ENCODE measurements at places on chromosomes 7 and 10.

DNA sequence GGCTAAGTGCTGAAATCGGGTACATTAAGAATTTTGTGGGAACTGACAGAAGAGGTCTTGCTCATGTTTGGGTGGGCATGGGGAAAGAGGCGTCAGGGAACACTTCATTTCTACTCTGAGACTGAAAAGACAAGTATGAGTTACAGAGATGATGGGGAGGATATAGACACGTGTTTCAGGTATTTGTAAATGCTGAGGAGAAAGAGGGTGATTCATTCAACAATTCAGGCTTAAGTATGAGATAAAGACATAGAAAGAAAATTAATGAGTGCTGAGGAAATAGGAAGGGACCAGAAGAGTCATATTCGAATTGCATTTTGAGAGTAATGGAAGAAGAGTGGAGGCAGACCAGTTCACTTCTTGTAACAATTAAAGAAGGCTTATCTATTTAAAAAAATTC, 143.6 kb downstream of the HBP1 start:
- DNase-seq: no peak

- no peak for DNase-seq
These were observed 6.7 kb downstream of the CEP55 start for GRCh38 chr10:93503075-93503474.

GRCh38 chr7:32059289-32060011, 10.8 kb downstream of the PDE1C start:
- no peak for DNase-seq

GRCh38 chr10:566241-566885, 123.1 kb downstream of the DIP2C start:
- no peak for DNase-seq

DNA sequence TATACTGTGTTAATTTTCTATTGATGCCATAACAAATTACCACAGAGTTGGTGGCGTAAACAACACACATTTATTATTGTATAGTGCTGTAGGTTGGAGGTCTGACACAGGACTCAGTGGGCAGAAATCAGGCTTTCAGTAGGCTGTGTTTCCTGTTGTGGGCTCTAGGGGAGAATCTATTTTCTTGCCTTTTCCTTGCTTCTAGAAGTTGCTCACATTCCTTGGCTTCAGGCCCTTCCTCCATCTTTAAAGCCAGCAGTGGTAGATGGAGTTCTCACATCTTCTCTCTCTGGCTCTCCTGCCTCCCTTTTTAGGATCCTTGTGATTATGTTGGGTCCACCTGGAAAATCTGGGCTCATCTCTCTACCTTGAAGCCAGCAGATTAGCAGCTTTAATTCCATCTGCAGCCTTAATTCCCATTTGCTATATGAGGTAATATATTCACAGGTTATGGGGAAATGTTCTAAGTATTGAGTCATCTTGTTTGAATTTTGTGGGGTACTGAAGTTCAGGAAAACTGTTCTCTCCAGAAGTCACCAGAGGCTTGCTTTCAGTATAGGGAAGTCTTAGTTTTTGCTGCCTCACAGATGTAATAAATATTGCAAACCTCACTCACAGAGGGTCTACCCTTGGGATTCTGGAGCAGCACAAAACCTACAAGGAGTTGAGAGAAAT, 38.9 kb downstream of the CCNY start:
- no peak for DNase-seq

DNA sequence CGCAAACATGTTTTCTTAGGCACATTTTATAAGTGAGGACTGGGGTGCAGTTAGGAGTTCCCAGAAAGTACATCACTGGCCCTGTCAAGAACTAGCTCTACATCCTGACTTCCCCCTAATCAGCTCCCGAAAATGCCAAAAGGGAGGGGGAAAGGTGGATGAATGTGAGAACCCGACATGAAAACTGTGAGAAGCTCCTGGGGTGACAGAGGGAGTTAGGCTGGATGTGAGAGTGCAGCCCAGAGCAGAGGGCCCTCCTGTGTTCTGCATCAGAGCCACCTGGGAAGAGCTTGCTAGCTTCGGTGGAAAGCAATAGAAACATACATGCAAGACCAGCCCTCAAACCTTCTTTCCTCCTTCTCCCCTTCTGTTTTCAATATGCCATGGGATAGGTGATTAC, 30.5 kb upstream of the SEM1 start:
- DNase-seq: peak; percentile 41

GRCh38 chr10:131653554-131654470, 247.0 kb upstream of the PPP2R2D start:
- DNase-seq: no peak

- peak; percentile 30 for DNase-seq
These were observed 78.3 kb upstream of the SLC26A5 start for GRCh38 chr7:103524042-103524907.
